ENCODE measurements at places on chromosomes 2 and 18. TPM values are rescaled to one million over a fixed set of nuclear protein-coding genes. Genes with fewer than 3 reads are reported as not detected.

Gene SEC11C
- 51.7 TPM for total RNA-seq

Gene CCDC68
- total RNA-seq: 5.5 TPM

Gene HOXD9
- 27.1 TPM for total RNA-seq

GRCh38 chr2:102669401-102669800, 50.0 kb downstream of the SLC9A2 start:
- no peak overlapping the region for H3K27ac ChIP-seq
- H3K4me3 ChIP-seq: no peak overlapping the region
- H3K27me3 ChIP-seq: no peaks in the 10 kb centered on the region
- DNase-seq: no peak
- H3K36me3 ChIP-seq: no peaks in the 10 kb centered on the region

GRCh38 chr2:120622886-120623753, 112.5 kb upstream of the GLI2 start:
- H3K4me1 ChIP-seq: no peaks in the 10 kb centered on the region
- peak; percentile 45 for DNase-seq
- H3K4me3 ChIP-seq: no peak overlapping the region
- no peak overlapping the region for H3K27ac ChIP-seq

Gene NMUR1
- 0.36 TPM for total RNA-seq

Gene KHK
- total RNA-seq: 5.3 TPM

Gene PSMA8
- not detected for total RNA-seq

Gene ELAC1
- 5.3 TPM for total RNA-seq

DNA sequence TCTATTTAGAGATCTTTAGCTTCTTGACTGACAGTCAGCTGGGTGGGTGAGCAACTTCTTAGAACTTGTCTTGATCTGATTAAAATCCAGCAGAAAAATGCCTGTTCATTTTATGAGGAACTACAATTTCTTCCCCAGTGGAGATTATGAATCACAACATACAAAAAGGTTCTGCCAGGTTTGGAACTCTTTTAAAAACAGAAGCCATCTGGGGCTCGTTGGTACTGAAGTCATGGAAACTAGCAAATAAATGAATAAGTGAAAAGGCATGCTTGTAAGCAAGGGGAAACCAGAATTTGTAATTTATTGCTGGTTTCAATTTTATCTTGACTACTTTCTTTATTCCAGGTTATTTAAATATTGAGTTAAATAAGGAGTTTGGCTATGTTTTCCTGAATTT, 767.4 kb downstream of the MBD2 start:
- no peak overlapping the region for H3K4me3 ChIP-seq
- no peaks in the 10 kb centered on the region for H3K4me1 ChIP-seq
- DNase-seq: no peak
- no peak overlapping the region for H3K27ac ChIP-seq
- no peaks in the 10 kb centered on the region for H3K36me3 ChIP-seq

- H3K27me3 ChIP-seq: no peaks in the 10 kb centered on the region
- no peaks in the 10 kb centered on the region for H3K36me3 ChIP-seq
- H3K27ac ChIP-seq: no peak overlapping the region
Measured at GRCh38 chr2:29389686-29390085, 274.5 kb downstream of the CLIP4 start.

DNA sequence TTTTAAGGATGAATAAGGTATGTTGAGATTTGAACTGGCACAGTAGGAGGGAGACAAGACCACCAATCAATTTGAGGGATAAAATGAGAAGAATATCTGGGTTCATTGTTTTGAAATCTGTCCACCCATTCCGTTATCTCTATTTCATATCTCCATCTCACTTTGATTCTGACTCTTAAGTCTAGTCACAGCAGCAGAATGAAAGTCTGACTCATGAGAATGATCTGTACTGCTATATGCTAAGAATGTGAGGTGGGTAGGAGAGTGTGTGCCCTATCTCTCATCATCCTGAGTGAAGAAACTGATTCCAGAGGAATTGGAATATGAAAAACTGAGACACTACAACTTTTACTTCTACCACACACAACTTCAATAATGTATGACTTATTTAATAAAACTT, 1994.5 kb upstream of the PIK3C3 start:
- H3K27me3 ChIP-seq: no peaks in the 10 kb centered on the region
- H3K4me3 ChIP-seq: no peak overlapping the region
- no peaks in the 10 kb centered on the region for H3K36me3 ChIP-seq
- DNase-seq: no peak

- H3K4me1 ChIP-seq: peaks cover 40% of the 10 kb centered on the region
- DNase-seq: no peak
- no peaks in the 10 kb centered on the region for H3K36me3 ChIP-seq
- no peaks in the 10 kb centered on the region for H3K27me3 ChIP-seq
- no peak overlapping the region for H3K27ac ChIP-seq
Measured at GRCh38 chr18:9831036-9831722, 54.6 kb upstream of the TXNDC2 start.

GRCh38 chr2:47016172-47016913, 100.7 kb upstream of the MCFD2 start:
- peak overlapping the region; percentile 91 for H3K27ac ChIP-seq
- no peak overlapping the region for H3K4me3 ChIP-seq
- H3K4me1 ChIP-seq: peaks cover 79% of the 10 kb centered on the region
- DNase-seq: no peak
- H3K36me3 ChIP-seq: no peaks in the 10 kb centered on the region

- H3K27ac ChIP-seq: peak overlapping the region; percentile 76
- H3K27me3 ChIP-seq: no peaks in the 10 kb centered on the region
- no peaks in the 10 kb centered on the region for H3K36me3 ChIP-seq
- no peaks in the 10 kb centered on the region for H3K4me1 ChIP-seq
- H3K4me3 ChIP-seq: peak overlapping the region; percentile 75
Measured at GRCh38 chr2:168457190-168457895, 1.3 kb downstream of the CERS6 start.

Data from sigmoid colon (tissue), 7 donors.